ENCODE measurements at places on chromosomes 1 and 21. TPM values are rescaled to one million over a fixed set of nuclear protein-coding genes. Genes with fewer than 3 reads are reported as not detected.

NTMT2 gene
- total RNA-seq = not detected

LAPTM5 gene
- 625 TPM for total RNA-seq

DNA sequence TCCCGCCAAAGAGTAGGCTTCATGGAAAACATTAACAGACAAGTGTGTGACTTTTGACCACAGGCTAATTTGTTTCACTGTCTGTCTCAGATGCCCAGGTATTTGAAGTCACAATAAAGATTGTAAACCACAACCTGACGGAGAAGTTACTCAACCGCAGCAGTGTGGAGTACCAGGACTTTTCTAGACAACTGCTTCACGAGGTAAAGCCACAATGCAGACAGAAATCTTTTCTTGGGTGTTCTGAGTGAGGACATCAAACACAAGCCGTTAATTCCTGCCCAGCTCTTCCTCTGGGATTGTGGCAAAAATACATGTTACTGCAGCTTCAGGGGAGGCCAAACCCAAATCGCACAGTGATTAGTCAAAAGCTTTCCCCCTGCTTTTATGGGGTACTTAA lies 31.0 kb downstream of the UMODL1 start:
- no peak for DNase-seq

DNA sequence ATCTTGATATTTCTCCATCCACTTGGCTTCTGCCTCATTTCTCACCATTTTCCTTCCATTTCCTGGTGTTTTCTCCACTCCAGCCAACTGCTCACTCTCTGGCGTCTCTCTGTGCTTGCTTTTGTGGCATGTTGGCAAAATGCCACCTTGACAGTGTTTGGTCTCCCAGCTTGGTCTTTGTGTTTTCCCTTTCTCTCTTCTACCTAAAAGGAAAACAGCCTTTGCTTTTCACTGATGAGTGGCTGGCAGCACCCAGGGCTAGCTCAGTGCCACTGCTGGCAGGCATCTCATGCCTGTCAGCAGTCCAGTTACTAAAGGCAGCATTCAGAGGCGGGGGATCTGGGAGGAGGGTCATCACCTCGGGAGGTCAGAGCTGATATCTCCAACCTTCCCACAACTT lies 55.3 kb upstream of the DSCAM start:
- no peak for DNase-seq

- no peak for DNase-seq
Measured at GRCh38 chr1:156006666-156007376, 13.9 kb downstream of the SSR2 start.

DNA sequence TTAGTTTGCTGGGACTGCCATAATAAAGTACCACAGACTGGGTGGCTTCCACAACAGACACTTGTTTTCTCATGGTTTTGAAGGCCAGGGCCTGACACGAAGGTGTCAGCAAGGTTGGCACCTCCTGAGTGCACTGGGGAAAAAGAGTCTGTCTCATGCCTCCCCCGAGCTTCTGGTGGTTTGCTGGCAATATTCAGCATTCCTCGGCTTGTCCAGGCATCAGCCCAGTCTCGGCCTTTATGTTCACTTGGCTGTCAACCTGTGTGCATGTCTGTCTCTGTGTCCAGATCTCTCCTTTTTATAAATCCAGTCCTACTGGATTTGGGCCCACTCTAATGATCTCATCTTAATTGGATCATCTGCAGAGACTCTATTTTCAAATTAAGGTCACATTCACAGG lies 72.6 kb downstream of the DOP1B start:
- DNase-seq = no peak

- DNase-seq = no peak
Measured at GRCh38 chr1:162003061-162003829, 20.4 kb downstream of the OLFML2B start.

- no peak for DNase-seq
Measured at GRCh38 chr1:233613252-233614172, at the start of gene KCNK1. KCNK1 (plus strand) TSS chr1:233614106; CDS start chr1:233614172, 66 bp downstream.

DNA sequence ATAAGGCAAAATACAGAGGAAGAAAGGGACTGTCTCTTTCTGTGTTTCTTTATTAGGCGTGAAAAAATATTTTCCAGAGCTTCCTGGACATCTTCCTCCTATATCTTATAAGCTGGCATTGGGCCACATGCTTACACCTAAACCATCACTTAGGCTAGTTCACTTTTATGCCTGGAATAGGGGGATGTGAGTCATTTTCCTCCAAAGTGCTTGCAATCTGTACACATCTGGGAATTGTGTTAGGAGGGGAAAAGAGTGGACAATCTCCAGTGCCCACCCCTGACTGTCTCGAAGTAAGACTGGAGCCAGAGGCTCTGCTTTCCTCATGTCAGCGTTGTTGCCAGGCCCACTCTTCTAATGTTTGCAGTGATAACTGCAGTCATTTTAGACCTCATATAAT lies 29.9 kb downstream of the GIPC2 start:
- DNase-seq = no peak

DNA sequence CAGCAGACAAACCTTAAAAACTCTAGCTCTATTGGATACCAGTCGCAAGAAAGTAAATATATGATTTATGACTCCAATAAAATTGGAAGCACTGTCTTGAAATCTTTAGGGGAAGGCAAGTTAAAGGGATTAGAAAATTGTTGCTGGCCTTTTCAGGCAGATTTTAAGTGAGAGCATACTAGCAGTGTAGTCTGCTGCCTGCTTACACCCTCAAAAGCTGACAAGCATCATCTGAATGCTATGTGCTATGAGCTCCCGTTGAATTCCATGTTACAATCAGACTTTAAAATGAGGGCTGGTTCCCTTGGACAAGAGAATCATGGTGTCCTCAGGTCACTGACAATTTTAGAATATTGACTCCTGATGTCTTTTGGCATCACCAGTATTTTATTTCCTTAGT lies 271.1 kb upstream of the C1orf105 start:
- DNase-seq = no peak
